D721Med (cell line): ENCODE measurements at places on chromosomes 2 and 18.

- no peak for DNase-seq
These were observed 649.3 kb upstream of the SOX11 start for GRCh38 chr2:5042666-5043440.

- DNase-seq = no peak
These were observed 39.4 kb upstream of the GPC1 start for GRCh38 chr2:240395896-240396622.

GRCh38 chr2:55992455-55992854, 68.9 kb upstream of the EFEMP1 start:
- DNase-seq = no peak

DNA sequence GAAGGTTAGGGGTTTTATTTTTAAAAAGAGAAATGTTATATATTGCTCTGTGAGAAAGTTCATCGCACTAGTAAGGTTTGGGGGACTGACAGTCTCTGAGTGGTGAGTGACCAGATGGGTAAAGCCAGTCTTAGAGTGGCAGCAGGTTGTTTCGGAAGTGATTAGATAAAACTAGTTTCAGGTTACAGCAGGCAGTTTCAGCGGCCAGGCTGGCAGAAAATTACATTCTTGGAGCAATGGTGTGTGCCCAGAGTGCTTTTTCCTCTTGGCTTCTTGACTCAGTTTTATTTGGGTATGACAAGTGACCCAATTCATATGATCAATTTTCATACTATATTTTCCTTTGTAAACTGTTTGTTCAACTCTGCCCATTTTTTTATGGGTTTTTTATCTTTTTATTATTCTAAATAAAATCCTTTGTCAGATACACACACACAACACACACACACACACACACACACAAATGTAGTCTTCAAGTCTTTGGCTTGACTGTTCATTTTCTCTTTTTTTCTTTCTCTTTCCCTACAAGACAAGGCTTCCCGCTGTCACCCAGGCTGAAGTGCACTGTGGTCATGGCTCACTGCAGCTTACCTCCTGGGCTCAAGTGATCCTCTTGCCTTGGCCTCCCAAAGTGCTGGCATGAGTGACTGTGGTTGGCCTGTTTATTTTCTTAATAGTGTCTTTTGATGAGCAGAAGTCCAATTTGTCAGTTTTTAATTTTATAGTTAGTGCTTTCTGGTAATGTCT, 30.9 kb downstream of the RALBP1 start:
- DNase-seq = no peak

DNA sequence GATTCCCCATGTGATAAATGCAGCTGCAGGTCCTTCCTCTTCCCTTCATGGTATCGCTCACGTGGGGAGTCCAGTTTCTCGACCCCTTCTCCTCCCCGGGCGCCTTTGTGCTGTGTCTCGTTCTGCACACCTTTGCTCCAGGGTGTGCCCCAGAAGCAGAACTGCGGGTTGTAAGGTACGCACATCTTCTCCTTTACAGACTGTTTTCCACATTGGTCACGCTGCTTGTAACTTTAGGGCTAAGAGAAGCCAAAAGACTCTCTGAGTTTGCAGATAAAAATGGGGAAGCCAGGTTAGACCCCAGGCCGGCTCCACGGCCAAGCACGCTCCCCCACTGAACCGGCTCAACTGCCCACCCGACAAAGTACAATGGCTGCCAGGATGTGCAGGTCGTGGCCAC, 45.9 kb upstream of the TFCP2L1 start:
- DNase-seq = no peak

DNA sequence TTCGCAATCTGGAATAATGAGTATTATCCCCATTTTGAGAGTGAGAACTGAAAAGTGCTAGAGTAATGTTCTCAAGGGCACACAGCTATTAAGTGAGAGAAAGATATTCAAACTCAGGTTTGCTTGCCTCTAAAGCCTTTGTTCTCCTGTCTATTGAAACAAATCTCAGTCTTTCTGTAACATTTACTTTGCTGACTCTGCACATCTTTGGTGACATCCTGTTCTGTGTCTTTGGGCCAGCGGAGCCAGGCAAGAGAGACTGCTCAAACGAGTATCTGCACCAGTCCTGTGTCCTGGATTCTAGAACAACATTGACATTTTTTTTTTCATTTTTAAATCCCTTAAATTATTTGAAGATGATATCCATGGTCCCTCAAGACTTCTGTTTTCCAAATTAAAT, 1539.2 kb upstream of the PIK3C3 start:
- DNase-seq = no peak

GRCh38 chr2:106020032-106020431, 174.1 kb downstream of the UXS1 start:
- no peak for DNase-seq

- no peak for DNase-seq
These were observed 110.5 kb downstream of the ESCO1 start for GRCh38 chr18:21489919-21490495.

DNA sequence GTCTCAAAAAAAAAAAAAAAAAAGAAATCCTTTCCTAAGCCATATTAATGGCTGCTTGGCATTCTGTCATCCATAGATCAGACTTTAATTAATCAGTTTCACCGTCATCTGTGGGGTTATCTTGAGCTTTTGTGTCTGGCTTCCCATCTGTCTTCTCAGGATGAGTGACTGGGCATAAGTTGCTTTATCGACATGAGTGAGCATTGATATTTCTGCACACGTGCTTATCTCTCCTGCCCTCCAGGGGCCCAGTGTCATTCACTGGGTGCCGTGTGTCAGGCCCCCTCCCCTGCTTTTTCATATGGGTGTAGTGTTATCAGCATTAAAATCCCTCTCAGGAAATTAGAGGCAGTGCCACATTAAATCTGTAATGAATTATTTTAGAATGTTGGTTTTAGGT, 65.6 kb downstream of the SH3BP4 start:
- DNase-seq = peak; percentile 73

DNA sequence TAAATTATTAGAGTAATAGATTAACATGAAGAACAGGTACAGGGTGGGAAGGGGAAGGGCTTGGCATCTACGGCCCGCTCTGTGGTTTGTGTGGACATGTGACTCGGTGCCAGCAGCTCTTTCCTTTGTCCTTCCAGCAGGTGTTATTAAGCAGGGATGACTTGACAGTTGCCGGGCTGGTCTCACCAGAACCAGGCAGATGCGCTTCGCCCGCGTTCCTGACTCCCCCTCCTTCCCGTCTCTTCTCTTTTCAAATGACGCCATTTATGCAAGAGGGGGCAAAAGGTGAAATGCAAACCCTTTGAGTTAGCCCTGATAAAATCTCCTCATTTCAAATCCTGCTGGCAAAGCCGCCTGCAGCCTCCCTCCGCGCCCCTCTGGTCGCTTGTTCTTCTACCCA, 38.9 kb upstream of the MGAT4A start:
- DNase-seq = no peak

GRCh38 chr2:30503695-30504052, 56.6 kb downstream of the LCLAT1 start:
- DNase-seq = no peak

- DNase-seq = no peak
These were observed 55.4 kb upstream of the THOC1 start for GRCh38 chr18:323253-323622.

DNA sequence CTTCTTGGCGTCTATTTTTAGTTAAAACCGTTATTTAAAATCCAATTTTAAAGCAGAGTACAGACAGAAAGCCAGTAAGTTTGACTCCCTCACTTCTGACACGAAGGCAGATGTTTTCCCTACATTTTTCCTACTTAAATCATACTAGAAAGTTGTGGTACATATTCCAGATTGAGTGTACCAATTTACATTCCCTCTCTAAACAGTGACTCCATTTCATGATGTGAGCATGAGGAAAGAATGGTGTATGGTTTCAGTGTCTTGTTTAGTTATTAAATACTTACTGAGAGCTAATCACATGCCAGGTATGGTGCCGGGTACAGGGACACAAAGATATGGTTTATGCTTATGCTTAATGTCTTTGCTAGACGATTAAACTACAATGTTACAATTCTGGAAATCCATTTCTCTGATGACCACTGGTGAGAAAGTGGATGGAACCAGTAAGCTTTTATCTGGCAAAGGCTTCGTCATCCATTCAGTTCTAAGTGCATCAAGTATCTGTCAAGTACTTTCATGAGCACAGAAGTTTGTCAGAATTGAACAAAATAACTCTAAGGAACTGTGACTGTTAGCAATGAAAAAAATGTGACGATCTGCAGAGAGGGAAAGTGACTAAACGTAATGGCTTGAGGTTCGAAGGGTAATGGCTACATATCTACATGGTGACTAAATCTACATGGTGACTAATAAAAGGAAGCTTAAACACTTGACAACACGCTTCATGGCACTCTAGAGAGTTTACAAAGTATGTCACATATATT, 25.7 kb downstream of the MAP4K3 start:
- no peak for DNase-seq

DNA sequence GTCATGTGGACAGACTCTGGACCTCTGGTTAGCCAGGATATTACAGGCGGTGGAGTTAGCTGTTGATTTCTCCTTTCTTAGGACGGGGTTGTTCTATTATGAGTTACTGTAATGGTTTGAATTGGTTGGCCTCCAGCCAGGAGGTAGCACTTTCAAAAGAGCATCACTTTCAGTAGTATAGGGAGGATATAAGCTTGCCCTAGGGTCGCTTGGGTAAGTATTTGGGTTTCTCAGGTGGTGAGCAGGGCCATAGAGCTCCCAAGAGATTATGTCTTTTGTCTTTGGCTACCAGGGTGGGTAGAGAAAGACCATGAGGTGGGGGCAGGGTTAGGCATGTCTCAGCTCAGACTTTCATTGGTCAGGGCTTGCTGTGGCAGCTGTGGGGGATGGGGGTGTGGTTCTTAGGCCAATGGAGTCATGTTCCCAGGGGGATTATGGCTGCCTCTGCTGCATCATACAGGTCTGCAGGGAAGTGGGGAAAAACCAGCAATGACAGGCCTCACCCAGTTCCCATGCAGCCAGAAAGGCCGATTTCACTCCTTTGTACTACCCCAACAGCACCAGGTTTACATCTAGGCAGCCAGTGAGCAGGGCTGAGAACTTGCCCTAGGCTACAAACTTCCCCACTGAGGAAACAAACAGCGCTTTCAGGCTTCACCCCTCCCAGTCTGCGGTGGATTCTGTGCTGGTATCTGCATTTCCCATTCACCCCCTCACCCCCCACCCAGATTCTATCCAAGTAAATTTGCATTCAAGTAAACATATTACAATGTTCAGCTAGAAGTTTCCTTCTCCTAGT, 89.4 kb upstream of the SLC38A11 start:
- DNase-seq = no peak

DNA sequence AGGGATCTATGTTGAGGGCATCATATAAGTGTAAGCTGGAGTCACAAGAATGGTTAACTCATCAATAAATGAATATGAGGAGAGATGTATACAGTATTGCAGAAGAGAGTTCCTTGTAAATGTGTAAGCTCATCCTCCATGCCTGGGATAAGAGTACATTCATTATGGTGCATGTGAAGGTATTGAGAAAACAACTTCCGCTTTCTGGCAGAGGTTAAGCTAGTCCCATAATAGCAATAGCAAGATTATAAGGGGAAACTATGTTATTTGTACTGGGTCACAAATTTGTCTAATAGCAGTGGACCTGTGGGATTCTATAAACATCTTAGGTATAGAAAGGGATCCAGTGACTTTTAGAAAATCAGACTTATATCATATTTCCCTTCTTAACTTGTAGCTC, 44.1 kb downstream of the SCN2A start:
- DNase-seq = no peak

- no peak for DNase-seq
These were observed 24.1 kb downstream of the RBM43 start for GRCh38 chr2:151237422-151238025.

DNA sequence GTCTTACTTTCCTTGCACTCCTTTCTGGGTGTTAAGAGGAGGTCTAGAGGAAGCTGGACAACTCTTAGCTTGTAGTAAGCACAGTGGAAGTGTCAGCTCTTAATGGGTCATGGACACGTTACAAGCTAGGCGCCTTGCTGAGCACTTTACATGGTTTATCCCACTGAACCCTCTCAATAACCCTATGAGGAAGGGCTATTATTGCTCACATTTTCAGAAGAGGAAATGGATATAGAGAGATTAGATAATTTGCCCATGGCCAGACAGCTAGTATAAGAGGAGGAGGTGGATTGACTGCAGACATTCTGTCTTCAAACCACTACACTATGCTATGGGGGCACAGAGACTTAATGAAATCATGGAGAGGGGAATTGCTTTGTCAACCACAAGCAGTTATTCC, 8.3 kb upstream of the IL1RN start:
- no peak for DNase-seq

DNA sequence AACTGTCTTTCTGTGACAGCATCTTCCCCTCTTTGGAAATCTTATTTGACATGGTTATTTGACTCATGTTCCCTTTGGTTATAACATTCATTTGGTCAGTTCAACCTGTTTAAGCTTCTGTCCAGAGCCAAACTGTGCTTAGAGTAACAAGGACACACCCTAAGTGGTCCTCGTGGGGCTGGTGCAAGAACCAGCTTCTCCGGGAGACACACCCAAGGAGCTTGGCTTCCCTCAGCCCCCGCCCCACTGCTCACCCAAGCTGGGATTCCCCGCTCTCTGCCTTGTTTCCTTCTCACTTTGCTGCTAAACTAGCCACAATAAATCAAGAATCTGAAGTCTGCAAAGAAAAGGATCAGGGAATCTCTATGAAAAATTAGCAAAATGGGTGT, 1.4 kb downstream of the SCYGR3 start:
- no peak for DNase-seq

- DNase-seq = no peak
These were observed 46.9 kb upstream of the GREB1L start for GRCh38 chr18:21194871-21195771.

DNA sequence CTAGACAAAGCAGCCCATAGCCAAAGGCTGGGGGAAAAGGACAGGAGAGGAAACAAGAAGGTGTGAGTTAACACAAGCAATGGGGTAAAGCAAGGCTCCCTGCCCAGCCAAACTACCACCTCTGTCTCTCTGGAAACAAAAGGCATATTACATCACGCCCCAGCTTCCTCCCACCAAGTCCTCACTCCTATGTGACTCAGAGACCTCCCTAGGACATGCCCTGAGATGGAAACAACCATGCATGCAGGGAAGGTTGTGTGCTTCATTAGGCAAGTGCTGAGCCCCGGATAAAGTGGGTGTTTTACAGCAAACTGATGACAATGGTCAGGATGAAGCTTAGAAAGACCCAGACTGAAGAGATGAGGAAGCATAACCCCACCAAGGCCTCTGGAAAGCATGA, 9.0 kb upstream of the ATRAID start:
- DNase-seq = peak; percentile 2

- DNase-seq = no peak
These were observed 1.5 kb downstream of the SLC39A10 start for GRCh38 chr2:195658541-195658890.

DNA sequence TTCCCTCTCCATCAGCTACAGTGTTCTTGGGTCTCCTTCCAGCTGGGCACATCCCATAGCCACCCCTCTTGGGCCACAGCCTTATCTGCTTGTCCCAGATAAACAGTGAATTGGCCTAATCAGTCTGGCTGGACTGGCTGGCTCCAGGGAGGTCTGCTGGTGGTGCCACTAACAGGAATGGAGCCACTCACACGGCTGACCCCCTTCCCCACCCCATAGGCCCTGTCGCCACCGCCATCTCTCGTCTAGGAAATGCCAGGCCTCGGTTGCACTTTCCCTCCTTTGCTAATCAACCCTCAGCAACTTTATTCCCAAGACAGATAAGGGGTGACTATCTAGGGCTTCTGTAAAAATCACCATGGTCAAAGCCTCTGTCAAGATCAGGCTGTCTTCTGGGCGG, 23.0 kb upstream of the TNP1 start:
- no peak for DNase-seq
